ENCODE measurements at places on chromosomes 16 and 17.
A peak's percentile ranks its signal among the peaks of the same experiment; 100 is the strongest.

DNA sequence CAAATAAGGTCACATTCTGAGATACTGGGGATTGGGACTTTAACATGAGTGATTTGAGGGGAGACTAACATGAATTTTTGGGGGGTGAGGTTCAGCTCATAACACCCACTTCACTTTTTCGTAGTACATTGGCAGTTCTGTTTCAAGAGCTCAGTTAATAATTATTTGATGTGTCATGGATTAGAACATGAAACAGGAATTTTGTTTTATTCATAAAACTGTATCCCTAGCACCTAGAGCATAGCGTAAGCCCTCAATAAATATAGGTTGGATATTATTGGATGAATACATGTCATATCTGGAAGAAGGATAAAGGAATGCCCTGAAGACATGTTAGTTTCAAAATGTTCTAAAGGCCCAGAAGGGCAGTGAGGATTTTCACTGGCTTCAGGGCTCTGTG is 119.8 kb downstream of the PRKCA start:
- DNase-seq: no peak

DNA sequence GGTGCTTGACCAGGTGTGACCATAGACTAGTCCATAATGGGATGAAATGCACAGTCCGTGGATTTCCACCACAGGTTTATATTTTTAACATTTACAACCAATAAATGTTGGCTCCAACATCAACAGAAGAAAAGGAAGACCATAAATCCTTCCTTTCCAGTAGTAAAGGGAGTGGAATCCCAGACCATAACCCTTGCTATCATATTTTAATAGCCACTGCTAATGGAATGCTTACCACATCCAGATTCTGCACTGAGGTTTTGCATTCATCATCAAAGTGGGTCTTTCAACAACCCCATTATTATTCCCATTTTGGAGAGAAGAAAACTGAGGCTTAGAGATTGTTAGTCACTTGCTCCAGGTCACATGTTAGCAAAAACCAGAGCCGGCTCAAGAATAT is 106.7 kb downstream of the FOXL1 start:
- no peak for DNase-seq

DNA sequence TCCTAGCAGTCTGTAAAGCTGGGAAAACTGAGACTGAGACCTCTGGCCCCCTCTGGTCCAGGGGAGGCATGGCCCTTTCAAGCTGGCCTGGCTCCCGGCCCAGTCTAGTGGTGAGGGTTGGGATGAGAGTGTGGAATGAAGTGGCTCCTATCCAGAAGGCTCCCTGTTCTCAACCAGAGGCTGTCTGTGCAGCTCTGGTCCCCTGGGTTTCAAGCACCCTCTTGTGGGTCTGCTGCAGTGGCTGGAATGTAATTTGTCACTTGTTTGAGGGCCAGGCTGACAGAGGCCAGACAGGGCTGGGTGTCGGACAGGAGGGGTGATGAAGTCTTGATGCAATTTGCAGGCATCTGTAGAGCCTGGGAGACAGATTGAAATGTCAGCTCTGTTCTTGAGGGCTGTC is 22.1 kb upstream of the PHF12 start:
- peak; percentile 88 for DNase-seq

- DNase-seq: peak; percentile 22
These were observed 49.5 kb upstream of the PHOSPHO1 start for GRCh38 chr17:49280061-49280460.

DNA sequence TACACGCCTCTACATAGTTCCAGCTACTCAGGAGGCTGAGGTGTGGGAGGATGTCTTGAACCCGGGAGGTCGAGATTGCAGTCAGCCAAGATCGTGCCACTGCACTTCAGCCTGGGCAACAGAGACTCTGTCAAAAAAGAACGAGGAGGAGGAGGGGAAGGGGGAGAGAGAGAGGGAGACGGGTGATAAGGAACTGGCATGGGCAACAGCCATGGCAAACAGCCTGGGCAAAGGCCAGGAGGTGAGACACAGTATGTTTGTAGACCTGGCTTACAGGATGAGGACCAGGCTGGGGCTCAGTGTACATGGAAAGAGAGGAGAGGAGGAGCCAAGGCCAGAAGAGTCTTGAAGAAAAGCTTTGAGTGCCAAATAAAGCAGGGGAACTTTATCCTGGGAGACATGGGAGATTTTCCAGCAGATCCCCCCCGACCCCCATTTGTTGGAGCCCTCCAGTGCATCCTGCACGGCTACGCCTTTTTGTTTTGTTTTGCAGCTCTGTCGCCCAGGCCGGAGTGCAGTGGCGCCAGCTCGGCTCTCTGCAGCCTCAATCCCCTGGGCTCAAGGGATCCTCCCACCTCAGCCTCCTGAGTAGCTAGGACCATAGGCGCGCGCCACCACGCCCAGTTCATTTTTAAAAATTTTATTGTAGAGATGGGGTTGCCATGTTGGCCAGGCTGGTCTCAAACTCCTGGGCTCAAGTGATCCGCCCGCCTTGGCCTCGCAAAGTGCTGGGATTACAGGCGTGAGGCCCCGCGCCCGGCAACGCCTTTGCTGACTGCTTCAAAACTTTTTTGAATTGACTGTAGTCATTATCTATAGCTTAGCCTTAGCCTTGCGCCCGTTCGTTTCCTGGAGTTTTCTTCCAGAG is 1.3 kb upstream of the ALKBH5 start:
- DNase-seq: no peak

GRCh38 chr17:47843391-47843730 is 2.3 kb upstream of the SCRN2 start:
- DNase-seq: no peak

- no peak for DNase-seq
These were observed 26.4 kb downstream of the CHP2 start for GRCh38 chr16:23781176-23781575.

DNA sequence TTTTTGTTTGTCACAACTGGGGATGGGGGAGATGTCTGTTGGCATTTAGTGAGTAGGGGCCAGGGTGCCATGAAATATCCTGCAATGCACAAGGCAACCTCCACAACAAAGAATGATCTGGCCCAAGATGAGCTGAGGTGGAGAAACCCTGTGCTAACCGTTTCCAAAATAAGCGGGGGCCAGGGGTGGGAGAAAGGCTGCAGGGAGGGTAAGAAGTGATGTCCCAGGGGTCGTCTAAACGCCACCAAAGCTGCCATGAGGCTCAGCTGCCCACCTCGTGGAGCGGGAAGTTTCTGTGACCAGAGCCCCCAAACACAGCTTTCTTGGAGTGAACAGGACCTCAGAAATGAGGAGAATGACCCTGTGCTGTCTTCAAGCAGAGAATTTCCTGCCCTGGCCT is 76.5 kb upstream of the CDH5 start:
- peak; percentile 12 for DNase-seq

GRCh38 chr17:49447628-49448302 is 33.1 kb upstream of the PHB1 start:
- no peak for DNase-seq

DNA sequence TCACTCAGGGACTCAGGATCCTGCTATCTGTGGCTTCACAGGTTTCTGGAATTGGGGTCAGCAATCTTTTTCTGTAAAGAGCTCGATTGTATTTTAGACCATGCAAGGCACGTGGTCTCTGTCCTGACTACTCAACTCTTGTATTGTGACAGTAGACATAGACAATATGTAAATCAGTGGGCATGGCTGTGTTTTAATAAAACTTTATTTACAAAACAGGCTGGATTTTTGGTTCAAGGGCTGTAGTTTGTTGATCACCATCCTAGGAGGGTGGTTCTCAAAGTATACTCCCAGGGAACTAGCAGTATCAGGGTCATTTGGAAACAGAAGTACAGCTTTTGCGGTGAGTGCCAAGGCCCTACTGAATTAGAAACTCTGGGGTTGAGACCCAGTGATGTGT is 108.2 kb upstream of the CRHR1 start:
- DNase-seq: no peak

GRCh38 chr17:14732211-14732610 is 431.3 kb downstream of the HS3ST3B1 start:
- DNase-seq: no peak

DNA sequence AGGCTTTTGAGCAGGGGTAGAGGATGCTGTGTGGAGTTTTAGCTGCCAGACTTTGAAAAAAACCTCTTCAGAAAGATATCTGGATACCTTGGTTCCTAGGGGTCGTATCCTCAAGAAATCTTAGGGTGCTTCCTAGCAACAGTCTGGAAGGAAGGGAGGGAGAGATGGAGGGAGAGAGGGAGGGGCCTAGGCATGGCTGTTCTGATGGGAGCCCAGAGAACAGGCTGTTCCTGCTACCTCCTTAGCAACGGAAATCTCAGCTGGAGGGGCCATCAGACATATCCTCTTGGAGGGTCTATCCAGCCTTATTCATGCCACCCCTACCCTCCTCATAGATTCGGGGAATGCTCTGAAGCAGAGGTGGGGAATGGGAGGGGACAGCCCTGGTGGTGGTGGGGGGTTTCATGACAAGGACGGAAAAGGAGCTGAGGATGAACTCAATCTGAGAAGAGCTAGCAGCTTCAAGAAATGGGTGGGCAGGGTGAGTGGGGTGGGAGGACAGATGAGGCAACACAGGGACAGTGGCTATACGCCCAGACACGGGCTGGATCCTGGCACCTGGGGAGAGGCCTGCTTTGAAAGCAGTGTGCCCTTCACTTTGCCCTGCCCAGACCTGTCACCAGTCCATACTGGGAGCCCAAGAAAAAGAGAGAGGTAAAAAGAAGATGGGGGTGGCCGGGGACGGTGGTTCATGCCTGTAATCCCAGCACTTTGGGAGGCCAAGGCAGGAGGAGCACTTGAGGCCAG is 2.9 kb upstream of the THRA start:
- DNase-seq: no peak

- no peak for DNase-seq
These were observed 258.1 kb upstream of the SALL1 start for GRCh38 chr16:51409001-51409675.

DNA sequence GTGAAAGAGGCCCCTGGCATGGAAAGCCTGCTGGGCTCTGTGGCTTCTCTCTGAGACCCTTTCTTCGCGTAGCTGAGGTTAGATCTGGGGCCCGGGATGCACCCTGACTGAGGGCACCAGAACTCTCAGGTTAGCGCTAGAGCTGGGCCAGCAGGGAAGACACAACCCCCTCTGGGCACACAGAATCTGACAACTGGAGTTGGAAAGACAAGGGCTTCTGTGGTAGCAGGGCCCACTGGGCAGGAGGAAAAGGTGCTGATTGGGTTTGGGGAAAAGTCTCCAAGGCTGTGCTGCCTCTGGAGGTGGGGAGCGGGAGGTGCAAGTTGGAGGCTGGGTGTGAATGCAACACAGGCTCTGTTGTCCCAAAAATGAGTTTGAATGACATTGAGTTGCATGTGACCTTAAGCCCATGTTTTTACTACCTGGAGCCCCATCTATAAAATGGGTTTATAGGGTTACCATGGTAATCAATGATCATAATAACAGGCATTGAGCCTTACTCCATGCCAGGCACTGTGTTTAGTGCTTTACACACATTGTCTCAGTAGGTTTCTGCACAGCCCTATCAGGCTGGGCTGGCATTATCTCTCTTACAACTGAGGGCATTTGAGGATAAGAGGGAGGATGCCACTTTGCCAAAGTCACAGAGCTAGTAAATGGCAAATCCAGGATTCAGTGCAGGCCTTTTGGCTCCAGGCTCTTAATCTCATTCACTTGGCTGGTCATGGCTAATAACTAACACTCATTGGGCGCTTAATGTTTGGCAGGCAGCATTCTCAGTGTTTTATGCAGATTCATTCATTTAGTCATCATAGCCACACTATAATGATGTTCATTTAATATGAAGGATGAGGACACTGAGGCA is 9.5 kb upstream of the IGFBP4 start:
- DNase-seq: peak; percentile 84

DNA sequence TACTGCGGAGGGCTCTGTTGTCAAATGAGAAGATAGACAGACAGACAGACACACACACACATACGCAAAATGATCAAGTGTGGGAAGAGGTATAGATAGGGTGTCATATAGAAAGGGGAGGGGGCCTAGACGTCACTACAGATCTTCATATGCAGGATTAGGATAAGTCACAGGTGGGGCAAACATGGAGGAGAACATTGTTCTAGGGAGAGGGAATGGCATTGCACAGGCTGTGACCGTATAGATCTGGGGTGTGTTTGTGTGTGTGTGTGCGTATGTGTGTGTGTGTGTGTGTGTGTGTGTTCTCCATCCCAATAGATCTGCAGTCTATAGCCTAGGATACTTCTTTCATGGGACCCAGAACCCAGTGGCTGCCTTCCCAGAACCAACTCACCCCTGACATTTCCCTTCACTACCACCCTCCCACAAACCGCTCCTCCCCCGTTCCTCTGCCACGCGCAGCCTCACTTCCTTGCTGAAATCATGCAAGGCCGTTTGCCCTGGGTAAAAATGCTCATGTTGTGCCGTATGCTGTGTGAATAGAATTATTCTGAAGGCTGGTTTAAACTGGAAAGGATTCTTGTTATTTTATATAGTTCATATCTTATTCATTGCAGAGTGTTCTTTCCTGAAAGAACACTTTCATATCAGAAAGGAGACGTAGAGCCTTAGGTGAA is 50.5 kb upstream of the CCL1 start:
- DNase-seq: no peak

DNA sequence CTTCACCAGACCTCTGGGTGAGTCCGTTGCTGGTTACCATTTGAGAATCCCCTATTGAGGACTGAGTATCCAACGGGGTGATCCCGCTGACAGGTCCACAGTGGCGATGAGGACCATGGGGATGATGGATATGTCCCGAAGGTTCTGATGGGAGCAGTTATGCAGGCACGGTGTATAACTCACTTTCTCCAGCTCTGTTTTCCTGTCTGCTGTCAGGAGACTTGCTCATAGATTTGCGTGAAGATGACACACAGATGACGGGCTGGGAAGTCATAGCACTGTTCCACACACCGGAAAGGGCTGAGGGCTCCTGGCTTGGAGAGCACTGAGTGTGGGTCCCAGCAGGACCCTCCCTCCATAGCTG is 22.2 kb upstream of the ADCY7 start:
- no peak for DNase-seq

DNA sequence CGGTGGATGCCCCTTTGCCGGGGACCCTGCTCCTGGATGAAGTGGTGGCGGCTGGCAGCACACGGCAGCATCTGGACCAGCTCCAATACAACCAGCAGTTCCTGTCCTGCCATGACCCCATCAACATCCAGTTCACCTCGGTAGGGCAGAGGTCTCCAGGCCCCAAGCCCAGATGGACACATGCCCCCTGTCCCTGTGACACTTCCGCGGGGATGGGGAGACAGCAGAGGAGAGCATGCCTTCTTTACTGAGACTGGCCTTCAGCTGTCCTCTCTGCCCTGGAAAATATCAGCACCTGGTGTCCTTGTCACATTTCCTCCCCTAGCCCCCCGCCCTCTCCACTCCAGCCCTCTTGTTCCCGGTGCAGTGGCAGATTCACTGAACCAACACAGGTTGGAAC is 6.2 kb downstream of the CHAD start:
- DNase-seq: no peak

Data from islet precursor cell (in vitro differentiated cells).